ENCODE measurements at places on chromosomes 3 and 15. TPM values are rescaled to one million over a fixed set of nuclear protein-coding genes. Genes with fewer than 3 reads are reported as not detected.

GCNT3 gene
- not detected for total RNA-seq

SEC22C gene
- total RNA-seq: 46.7 TPM

KBTBD13 gene
- not detected for total RNA-seq

SLC9C1 gene
- not detected for total RNA-seq

PRICKLE2 gene
- not detected for total RNA-seq

DTX3L gene
- total RNA-seq: 94.8 TPM

ZMYND10 gene
- total RNA-seq: 2.2 TPM

SLC26A6 gene
- 40.6 TPM for total RNA-seq

C3orf62 gene
- total RNA-seq: 9.1 TPM

TOP2B gene
- total RNA-seq: 123 TPM

CCK gene
- total RNA-seq: not detected

COLQ gene
- total RNA-seq: 5.0 TPM

UROC1 gene
- total RNA-seq: not detected

IL1RAP gene
- total RNA-seq: 8.9 TPM

EPB42 gene
- not detected for total RNA-seq

LRRC31 gene
- not detected for total RNA-seq

TERC gene
- total RNA-seq: 5.9 TPM

MUSTN1 gene
- total RNA-seq: 1.7 TPM

NAALADL2 gene
- total RNA-seq: not detected

PLSCR5 gene
- total RNA-seq: not detected

PROK2 gene
- 0.23 TPM for total RNA-seq

FHIT gene
- 91.1 TPM for total RNA-seq

NDUFB5 gene
- total RNA-seq: 90.5 TPM

THBS1 gene
- 1.1 TPM for total RNA-seq

ATP13A5 gene
- total RNA-seq: not detected

OR5K2 gene
- not detected for total RNA-seq

TMEM212 gene
- total RNA-seq: not detected

AGBL1 gene
- not detected for total RNA-seq

NSMCE3 gene
- total RNA-seq: 10.5 TPM

All from activated naive CD4-positive, alpha-beta T cell treated with anti-CD3 and anti-CD28 coated beads, Interleukin-2, amount 10 ng/mL, durations not matched to agents 5 hours and 36 hours (primary cell).